ENCODE measurements at places on chromosomes 4 and X.

DNA sequence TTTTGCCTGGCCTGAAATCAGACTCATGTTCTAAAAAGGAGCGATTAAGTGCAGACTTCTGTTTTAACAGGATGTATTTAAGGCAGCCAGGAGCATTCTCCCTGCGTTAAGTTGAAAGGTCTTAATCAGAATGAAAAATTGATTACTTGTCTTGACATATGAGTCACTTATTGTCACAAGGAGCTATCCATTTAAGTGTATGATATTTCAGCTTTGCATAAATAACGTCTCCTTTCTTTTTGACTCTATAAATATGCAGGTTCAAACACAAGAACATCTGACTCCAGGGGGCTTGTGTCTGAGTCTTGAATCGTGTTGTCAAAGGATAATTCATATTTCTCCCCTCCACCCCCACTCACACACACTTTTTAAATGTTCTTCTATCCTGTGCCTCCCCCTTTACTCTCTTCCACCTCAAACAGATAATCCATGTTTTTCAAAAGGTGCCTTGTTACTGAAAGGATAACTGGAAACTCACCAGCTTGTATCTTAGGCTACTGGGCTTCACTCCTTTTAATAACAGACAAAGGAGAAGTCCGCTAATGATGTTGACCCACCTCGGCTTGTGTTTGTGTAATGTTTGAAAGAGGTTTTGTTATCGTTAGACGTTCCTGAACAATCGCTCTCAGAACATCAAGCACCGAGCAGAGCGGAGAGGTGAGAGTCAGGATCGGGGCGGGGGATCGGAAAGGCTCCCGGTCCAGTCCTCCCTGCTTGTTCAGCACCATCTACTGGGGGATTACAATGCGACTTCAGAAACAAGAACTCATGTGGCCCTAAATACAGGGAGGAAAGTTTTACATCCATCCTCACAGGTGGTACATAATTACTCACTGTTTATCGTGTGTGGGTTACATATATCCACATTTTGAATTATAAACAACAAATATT, 107.5 kb upstream of the RPL34 start:
- peak; percentile 33 for DNase-seq

DNA sequence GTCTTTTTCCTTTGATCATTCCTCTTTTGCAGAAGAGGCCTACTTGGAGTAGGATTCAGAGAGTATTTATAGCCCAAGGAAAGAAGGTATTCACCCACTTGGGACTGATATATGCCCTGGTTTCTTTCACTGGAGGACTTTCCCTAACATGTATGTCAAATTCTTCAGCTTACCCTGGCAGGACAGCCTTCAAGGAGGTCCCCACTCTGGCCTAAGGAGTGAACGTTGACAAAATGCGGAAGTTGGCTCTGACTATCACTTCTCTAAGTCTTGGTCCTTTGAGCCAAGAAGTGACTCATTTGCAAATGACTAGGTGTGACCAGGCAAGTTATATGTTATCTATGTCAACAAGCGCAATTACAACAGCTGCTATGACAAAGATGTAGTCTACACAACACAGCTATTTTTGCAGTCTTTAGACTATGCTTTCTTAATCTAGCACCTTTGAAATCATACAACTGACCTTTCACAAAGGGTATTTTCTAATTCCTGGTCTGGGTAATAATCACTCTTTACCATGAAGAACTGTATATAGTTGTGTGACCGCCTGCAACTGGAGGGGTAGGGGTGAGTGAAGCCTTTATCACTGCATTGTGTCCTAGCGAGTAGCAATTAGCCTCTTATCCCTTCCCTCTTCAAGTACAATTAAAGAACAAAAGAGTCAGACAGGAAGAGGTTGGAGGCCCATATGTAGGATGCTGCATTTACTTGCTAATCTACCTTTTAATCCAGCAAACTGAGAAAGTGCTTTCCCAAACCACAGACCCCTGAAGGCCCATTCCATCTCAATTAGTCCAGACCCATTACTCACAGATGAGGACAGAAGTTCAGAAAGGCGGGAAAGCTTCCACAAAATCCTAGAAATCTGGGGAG, 50.1 kb downstream of the RASGEF1B start:
- DNase-seq: peak; percentile 98

GRCh38 chr4:60808726-60809485, 391.2 kb upstream of the ADGRL3 start:
- no peak for DNase-seq

DNA sequence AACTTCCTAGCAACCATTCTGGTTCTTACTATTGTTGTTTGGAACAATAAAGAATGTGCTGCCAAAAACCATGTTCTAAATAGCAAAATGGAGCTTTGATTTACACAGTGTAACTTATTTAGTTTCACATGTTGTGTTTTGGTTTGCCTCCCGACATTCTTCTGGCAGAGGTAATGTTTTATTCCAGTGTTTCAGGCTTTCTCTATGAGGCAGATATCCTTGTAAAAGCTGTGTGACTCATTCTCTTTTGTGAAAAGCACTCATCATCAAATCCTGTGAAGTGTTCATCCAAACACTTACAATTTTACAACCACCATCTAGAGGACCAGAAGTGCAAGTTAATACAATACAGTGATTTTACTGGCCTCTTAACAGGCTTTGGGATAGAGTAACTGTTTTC, 219.0 kb upstream of the GIMD1 start:
- DNase-seq: peak; percentile 84

DNA sequence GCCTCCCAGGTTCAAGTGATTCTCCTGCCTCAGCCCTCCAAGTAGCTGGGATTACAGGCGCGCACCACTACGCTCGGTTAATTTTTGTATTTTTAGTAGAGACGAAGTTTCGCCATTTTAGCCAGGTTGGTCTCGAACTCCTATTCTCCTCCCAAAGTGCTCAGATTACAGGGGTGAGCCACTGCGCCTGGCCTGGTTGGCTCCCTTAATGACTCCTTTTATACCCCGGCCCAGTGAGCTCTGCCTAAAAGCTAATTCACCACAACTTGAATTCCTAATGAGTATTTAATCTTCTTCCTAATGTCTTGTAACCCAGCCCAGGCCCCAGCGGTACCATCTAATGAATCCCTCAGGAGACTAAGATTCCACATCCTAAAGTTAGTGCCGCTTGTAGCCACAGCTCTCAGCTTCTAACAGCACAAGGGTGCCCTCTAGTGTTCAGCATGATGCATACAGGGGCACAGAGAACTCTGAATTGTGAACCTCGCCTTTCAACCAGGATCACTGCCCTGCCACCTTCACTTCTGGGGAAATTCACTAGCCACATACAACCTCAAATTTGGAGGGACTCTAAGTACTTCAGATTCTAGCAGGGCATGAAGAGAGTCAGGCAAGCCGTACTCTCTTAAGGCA, 89.5 kb downstream of the OR13H1 start:
- peak; percentile 32 for DNase-seq

GRCh38 chr4:174663216-174663615, 140.9 kb upstream of the HPGD start:
- peak; percentile 26 for DNase-seq

GRCh38 chr4:10115271-10115796, 1.3 kb downstream of the WDR1 start:
- peak; percentile 60 for DNase-seq

DNA sequence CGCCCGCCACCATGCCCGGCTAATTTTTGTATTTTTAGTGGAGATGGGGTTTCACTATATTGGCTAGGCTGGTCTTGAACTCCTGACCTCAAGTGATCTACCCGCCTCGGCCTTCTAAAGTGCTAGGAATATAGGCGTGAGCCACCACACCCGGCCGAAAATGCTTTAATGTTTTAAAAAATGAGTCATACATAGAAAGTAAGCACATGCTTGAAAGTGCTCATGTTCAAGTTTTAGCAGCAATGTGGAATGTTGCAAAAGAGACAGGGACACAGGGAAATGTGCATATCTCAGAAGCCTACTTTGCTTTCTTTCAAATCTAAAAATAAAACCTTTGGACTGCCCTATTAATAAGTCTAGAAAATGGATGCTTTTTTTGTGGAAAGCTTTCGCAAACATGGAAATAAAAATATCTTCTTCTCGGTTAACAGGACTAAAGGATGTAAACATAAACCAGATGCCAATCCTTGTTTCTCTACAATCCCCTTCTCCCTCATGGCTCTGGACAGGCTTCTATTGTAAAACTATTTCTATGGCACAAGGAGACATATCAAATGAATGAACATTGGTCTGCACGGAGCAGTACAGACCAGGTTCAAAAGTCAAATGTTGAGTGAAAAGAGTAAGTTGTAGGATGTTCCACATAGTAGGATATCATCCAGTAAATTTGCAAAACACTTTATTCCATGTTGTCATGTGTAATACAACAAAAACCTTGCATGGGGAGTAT, 15.0 kb downstream of the MECP2 start:
- DNase-seq: peak; percentile 55

- DNase-seq: no peak
These were observed 669.2 kb upstream of the AADAT start for GRCh38 chr4:170758988-170759387.

DNA sequence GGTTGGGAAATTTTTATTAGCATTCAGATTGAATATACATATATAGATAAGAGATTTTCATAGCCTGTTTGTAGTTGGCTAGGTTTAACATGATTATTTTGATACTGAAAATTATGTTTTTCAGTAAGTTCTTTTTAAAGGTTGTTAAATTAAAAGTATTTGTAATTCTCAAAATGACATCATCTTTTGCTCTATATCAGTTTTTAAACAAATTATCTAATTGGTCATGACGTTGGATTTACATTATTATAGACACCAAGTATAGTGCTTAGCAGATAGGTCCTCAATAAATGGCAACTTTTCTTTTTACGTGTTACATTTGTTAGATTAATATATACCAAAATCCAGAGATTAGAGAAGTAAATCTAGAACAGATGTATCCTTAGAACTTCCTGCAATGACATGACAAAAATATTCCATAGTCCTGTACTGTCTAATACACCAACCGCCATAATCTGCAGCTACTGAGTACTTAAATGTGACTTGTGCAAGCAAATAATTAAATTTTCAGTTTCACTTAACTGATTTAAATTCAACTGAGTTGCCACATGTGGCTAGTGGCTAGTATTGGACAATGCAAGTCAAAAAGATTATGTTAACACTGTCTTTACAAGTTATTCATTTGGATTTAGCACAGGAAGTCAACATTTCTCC, 1613.1 kb upstream of the TENM3 start:
- no peak for DNase-seq

GRCh38 chrX:67328476-67328875, 215.3 kb upstream of the AR start:
- DNase-seq: no peak

DNA sequence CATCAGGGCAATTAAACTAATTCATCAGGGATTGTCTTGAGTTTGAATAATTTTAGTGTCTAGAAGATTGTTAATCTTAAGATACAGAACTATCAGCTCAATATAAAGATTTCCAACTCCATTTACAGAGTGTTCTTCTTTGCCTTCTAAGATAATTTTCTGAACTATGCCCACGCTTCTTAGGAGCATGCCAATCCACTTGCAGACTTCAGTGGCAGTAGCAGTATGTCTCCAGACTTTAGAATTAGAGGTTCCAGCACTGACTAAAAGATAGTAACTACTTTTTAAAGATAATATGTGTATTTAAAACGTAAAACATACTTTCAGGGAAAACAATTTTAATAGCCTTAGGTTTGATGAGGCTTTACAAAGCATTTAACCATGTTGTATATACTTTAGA, 34.2 kb upstream of the GALNT7 start:
- no peak for DNase-seq

DNA sequence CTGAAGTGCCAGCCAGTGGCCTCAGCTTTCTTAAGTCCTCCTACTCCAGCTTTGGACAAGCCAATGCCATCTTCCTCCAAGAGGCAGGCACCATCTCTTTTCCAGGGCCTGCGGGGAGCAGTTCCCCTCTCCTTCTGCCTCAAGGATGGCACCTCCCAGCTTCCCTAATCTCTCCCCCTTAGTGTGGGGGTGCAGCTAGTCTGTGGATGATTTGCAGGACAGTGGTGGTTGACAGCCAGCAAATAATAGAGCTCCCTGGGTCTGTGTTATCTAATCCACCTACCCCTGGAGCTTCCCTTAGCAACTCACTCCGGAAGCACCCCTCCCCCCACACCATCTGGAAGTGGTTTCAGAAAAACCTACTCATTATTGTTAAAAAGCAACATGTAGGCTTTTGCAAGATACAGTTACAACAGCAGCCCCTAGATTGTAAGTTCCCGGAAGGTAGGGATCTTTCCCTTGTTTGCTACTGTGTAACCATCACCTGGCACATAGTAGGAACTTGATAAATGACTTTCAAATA, 247.1 kb downstream of the BCOR start:
- no peak for DNase-seq

- peak; percentile 93 for DNase-seq
These were observed 48.5 kb downstream of the SLC9A7 start for GRCh38 chrX:46710425-46710824.

- DNase-seq: peak; percentile 77
These were observed 78.6 kb downstream of the CEP44 start for GRCh38 chr4:174362340-174362739.

GRCh38 chrX:155127465-155127864, 56.2 kb downstream of the BRCC3 start:
- DNase-seq: no peak

- DNase-seq: no peak
These were observed 103.6 kb downstream of the RTL3 start for GRCh38 chrX:78555401-78555980.

- DNase-seq: no peak
These were observed 63.9 kb downstream of the IL1RAPL1 start for GRCh38 chrX:28651186-28651585.

DNA sequence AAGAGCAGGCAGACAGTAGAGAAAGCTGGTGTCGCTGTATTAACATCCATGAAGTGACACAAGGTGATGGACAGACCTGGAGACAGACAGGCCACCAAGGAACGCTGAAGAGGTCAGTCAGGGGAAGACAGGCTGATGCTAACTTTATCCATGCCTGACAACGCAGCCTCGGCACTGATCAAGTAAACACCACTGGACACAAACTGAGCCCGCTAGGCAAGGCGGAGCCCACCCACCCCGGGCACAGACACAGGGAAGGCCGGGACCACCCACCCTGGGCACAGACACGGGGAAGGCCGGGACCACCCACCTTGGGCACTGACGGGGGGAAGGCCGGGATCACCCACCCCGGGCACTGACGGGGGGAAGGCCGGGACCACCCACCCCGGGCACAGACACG, 18.8 kb downstream of the PPP2R3B start:
- DNase-seq: no peak

GRCh38 chr4:139978692-139979091, 175.3 kb downstream of the MAML3 start:
- DNase-seq: no peak
